Amygdala (tissue), 56 donors: ENCODE measurements at places on chromosomes 2 and 18.

DNA sequence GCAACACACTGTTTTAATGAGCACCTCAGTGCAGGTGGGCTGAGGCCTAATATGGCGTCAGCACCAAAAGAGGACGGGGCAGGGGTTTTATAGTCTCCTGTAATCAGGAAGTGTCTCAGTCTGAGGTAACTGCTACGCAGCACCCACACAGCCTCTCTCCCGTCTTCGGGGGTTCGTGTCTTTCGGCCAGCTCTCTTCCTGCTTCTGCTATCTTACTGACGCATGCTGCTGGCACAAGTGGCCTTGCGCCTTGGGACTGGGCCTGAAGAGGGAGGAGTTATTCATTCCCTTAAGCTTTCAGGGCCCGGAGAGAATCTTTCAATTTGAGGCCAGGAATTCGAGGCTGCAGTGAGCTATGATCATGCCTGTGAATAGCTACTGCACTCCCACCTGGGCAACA is 14.5 kb upstream of the PAPOLG start:
- DNase-seq, result no peak

GRCh38 chr18:68833756-68834155 is 35.9 kb downstream of the CCDC102B start:
- no peak for DNase-seq

DNA sequence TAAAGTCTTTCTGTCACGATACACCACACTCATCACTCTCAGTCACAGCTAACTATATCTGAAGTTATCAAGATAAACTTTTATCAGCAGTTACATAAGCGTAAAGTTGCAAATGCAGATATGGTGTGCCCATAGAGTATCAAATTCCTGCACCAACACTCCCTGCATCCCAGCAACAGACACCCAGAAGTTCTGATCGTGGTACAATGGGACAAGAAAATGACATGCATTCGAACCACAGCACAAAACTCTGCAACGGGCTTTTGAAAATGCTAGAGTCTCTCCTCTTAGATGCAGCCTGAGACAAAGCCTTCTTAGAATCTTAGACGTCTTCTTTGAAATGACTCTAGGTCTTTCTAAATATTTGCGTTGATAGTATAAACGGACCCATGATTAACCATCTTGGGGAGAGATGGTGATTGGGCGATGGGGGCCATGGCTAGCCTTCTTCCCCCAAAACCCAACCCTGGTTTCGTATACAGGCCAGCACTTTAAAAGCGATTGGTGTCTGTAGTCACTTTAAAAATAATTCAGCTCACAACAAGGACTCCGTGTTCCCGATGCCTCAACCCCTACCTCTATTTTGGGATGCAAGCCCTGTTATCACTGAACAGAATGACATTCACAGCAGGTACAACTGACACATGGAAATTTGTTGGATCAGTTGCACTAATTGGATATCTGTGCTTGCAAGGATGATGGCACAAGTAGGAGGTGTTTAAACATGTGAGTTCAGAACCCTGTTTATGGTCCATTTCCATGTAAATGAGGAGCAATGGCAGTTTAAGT is 286.6 kb downstream of the MYT1L start:
- no peak for DNase-seq

DNA sequence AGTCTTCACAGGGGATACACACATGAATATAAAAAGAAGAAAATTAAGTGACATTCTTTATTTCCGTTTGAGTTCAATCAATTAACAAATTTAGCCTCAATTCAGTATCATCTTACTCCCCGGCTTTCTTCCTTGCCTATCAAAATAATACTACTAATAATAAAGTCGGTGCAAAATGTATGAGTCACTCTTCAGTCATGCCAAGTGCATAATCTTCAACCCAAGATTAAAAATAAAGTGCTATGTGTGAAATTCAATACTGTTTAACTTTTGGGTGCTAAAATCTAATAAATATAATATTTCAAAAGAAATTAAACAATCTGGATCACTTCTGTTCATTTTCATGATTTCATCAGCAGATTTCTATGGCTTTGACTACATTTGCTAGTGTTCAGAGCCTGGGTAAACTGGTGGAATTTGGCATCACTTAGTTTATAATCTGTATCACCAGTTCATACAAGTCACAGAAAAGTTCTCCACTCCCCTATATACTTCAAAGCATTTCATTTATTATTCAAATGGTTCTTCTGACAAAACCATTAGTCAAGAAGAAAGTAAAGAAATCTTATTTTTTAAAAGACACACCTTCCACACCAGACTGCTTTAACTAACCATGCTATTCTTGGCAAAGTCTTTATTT is 183.6 kb downstream of the THADA start:
- no peak for DNase-seq

- peak; percentile 55 for DNase-seq
Observed at GRCh38 chr2:46297546-46298271, 502 bp downstream of the EPAS1 start.

- no peak for DNase-seq
Observed at GRCh38 chr2:144468823-144469595, 50.9 kb downstream of the ZEB2 start.

GRCh38 chr2:11571170-11571569 is 37.3 kb downstream of the GREB1 start:
- no peak for DNase-seq

- no peak for DNase-seq
Observed at GRCh38 chr2:187577310-187577709, 23.1 kb upstream of the TFPI start.

DNA sequence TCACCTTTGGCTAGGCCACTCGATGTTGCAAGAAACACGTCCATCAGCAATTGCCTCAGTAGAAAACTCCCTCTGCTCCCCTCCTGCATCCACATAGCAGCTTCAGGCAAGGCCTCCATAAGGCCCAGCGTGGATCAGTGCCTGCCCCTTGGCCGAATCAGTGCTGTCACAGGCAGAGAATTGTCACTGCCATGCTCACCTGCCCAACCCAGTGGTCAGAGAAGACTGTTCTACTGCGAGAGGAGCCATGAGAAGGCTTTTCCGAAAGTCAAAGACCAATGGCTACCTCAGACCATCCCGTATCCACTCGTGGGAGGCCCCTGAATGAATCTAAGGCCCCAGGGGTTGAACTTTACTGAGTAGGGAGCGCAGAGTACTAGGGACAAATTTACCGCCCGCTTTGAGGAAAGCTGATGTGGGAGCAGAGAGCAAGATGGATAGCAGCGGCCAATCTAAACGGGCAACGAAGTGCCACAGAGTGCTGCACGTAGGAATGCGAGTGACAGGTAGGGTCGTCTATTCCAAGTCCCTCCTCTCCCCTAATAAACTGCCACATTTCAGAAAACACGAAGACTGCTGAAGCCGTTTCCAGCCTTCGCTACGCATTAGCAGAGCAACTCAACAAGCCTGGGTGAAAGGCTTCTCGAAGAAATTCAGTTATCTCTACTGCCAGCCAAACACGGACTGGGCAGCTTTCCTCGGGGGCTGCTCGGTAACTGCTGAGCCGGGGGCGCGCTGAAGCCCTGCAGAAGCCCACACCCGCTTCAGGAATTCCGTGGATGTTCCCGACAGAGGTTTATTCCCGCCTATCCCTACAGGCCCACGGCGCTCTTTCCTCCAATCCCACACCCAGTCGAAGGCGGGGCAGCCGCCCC is 968 bp upstream of the RALBP1 start:
- DNase-seq, result no peak

- DNase-seq, result no peak
Observed at GRCh38 chr2:675982-676646, 1.1 kb downstream of the TMEM18 start.

GRCh38 chr2:108809936-108810335 is 23.4 kb downstream of the CCDC138 start:
- DNase-seq, result no peak

DNA sequence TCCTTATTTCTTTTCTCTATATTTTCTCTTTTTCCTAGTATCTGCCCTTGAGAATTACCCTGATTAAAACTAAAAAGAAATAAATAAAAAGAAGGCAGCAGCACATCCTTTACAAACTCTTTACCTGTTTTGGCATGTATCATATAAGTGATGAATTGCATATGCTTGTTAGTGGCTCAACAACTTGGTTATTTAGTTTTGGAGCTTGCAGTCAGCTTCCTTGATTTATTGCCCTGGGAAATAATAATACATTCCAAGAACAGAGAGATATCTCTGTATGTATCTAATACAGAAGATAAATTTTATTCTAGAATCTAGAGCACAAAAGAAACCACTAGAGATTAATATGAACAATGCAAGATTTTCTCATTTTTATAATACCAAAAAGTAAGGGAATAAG is 139.8 kb upstream of the ZC3H15 start:
- no peak for DNase-seq

GRCh38 chr2:69205491-69205890 is 181.5 kb downstream of the GFPT1 start:
- DNase-seq, result no peak

DNA sequence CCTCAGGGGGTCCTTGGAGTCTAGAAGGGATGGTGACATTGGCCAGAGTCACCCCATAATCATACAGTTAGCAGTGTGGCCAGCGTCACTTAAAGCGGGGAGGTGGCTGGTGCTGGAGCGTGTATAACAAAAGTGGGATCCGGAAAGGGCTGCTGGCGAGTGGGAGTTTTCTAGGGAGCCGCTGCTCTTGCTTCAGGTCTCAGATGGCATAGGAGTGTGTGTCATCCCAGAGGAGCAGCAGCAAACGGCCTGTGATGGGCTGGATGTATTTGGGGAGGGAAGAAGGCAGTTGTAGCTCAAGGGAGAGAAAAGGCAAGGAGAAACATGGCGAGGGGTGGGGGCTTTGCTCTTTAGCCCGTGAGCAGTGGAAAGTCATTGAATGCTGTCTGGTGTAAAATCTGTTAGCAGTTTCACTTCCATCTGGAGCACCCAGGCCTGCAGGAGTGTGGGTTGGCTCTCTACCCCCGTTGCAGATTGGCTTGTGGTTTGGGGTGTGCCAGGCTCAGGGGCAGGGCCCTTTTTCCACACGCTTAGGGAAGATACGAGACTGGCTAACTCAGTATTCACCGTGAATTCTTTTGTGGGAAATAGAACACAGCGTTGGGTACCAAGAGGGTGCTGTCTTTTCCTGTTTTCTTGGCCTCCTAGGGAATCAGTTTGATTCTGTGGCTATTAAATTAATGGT is 120.5 kb downstream of the AGAP1 start:
- DNase-seq, result no peak

DNA sequence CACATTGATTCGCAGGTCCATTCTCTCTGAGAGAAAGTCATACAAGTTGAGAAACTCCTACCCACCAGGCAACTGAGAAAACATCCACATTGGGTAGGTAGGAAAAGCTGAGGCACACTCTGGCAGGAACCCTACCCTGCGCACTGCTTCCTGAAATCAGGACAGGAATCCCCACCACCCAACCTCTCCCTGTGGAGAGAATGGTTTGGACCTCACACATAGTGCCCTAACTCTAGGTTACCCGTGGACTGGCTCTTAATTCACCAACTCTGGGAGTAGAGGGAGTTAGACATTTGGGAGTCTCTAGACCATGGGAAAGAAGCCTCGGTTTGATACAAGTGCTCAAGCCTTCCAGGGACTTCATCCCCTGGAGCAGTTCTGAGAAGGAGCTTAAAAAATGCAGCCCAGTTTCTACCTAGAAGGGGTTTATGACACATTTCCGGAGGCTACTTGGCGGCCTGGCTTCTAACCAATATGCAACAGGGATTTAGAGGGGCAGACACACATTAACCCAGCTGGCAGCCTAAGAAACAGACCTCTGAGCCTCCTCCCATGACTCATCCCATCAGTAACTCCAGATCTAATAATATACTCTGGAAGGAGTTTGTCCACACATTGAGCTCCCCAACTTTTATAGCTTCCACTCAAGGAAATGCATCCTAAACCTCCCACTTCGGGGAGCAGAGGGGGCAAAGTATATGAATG is 136.7 kb downstream of the EML6 start:
- no peak for DNase-seq

DNA sequence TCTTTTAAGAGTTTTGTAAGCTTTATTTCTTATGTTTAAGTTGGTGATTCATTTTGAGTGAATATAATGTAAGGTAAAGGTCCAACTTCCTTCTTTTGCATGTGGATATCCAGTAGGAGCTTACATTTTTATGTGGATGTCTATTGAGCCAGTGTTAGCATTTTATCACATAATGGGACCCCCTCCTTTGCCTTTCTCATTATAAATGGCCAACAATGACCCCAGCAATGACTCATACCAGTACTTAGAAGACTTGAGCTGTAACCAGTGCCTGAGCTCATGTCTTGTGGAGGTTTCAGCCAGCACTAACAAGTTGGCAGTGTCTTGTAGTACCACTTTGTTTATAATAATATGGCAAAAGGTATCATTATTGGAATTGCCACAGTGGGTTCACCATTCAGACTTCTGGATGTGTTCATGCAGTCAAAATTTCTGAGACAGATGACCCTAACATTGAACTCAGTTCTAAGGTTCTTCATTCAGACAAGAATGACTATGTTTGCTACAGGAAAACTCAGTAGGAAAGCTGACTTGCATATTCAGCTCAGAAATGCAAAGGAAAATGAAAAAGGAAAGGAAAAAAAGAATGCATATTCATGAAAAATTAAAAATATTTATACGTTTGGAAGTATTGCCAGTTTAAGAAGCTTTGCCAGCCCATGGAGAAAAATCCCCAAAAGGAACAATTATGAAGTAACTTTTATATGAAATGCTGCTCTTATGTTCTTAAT is 41.0 kb downstream of the CDKL4 start:
- DNase-seq, result no peak

GRCh38 chr18:50622865-50623393 is 63.0 kb downstream of the MAPK4 start:
- no peak for DNase-seq

DNA sequence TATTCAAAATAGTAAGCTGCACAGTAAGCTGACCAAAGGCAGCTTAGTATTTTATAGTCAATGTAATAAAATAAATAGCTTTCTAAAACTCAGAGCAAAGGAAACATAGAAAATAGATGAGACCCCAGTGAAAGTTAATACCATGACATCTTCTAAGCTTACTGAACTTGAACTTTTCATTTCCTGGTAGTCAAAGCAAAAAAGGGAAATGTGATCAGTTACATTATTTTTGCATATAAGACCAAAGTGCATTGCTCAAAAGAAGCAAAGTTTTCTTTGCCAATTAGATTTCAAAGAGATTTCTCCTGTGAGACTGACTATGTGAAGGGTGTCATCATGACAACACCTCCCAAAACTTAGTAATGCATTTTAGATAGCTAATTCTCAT is 70.2 kb downstream of the MYO1B start:
- DNase-seq, result no peak

DNA sequence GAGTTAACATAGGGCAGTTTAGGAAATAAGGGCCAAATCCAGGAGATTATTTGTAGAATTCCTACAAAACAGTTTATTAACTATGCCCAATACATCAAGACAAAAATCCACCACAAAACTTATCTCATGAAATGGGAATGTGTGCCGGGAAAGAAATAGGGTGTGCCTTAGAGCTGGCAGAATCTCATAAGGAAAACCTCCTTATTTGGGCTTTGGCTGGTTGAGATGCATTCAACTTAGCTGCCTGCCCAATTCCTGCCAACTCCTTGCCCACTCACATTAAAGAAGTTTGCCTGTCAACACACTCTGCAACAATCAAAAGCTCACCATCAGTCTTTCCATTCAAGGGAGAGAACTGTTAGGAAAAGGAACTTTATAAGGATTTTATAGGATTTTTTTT is 500.6 kb downstream of the SATB2 start:
- DNase-seq, result no peak
